ENCODE measurements at places on chromosomes 5 and 9.

- DNase-seq: no peak
Measured at GRCh38 chr9:111069183-111069582, 30.9 kb upstream of the LPAR1 start.

GRCh38 chr5:139312075-139312474 is 18.5 kb downstream of the MATR3 start:
- DNase-seq: peak; percentile 23

DNA sequence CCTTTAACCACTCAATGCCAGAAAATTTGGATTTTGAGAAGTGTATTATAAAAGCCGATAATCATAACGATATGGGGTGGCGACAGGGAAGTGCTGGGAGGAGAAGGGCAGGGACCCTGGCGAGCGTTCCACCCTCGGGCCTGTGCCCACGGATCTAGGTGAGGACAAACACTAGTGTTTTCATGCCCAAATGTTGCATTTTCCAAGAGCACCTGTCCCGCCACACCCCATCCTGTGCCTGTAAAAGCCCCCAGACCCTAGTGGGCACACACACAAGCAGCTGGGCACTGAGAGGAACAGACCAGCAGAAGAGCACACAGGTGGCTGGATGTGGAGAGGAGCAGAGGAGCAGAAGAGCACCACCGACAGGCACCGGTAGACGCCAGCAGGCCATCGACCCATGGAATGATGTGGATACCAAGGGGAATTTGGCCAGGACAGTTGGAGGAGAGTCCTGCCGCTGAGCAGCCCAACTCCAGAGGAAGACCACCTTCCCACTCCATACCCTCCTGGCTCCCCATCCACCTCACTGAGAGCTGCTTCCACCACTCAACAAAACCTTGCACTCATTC is 315.0 kb downstream of the EDIL3 start:
- DNase-seq: no peak

DNA sequence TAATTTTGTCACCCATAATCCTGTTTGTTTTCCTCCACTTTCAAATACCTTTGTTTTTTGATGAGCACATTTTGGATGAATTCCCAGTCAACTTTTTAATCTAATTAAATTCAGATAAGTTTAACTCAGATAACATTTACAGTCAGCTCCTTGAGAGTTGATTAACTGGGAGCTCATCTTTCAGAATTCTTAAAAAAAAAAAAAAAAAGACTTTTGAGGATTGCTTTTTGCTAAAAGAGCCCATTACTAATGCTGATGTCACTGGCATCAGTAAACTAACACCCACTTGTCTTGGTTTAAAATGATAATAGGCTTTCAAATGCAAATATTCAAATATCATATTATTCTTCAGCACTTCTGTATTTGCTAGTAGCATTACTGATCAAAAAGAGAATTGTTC is 47.1 kb upstream of the NFIB start:
- DNase-seq: no peak

GRCh38 chr9:108609227-108609896 is 246.4 kb downstream of the ACTL7B start:
- no peak for DNase-seq

- DNase-seq: no peak
Measured at GRCh38 chr5:142688281-142688989, 2.5 kb upstream of the FGF1 start.

- no peak for DNase-seq
Measured at GRCh38 chr5:59893429-59894227, at the start of gene PDE4D. TSS of gene PDE4D (minus strand) at chr5:59893726.

DNA sequence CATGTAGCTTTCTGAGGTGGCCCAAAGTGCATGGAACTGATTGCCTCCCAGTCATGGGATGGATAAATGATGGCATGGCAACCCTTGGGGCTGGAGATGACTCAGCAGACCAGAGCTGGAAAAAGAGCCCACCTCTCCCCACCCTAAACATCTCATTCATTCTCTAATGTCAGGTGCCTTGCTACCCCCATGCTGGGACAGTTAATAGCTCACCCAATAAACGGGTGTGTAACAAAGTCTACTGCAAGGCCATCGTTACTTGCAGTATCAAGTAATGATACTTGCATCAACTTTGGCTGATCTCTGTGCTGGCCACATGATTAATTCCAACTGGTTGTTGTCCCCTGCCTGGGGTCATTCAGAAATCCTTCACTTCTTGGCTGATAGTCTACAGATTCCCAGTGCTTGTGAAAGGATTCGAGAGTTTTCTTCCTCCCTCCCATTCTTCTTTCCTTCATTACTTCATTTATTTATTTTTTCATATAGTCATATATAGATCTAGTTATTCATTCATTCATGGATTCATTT is 122.8 kb upstream of the TRIM32 start:
- no peak for DNase-seq

All from NCI-H510A treated with DMSO at 0.1 percent for 48 hours (cell line).